ENCODE measurements at places on chromosomes 13 and 19.

DNA sequence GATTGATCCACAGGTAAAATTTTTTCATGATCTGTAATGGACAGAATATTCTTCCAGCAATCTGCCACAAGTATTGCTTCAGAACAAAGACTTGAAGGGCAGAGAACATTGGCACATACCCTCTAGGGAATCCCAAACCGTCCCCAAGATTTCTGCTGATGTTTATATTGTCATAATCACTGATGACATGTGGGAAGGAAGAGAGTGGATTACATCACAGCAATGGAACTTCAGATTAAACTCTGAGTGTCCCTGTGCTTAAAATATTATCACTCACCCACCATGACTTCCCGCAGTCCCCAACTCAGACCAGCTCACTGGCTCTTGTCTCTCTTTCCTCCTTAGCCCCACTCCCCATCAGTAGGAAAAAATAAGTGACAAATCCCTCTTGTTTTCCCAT lies 8.5 kb upstream of the TPT1 start:
- no peak for DNase-seq

- DNase-seq, result peak; percentile 18
Measured at GRCh38 chr19:4967738-4968461, 1.0 kb upstream of the KDM4B start.

- DNase-seq, result no peak
Measured at GRCh38 chr13:51923983-51924539, 62.3 kb downstream of the CCDC70 start.

DNA sequence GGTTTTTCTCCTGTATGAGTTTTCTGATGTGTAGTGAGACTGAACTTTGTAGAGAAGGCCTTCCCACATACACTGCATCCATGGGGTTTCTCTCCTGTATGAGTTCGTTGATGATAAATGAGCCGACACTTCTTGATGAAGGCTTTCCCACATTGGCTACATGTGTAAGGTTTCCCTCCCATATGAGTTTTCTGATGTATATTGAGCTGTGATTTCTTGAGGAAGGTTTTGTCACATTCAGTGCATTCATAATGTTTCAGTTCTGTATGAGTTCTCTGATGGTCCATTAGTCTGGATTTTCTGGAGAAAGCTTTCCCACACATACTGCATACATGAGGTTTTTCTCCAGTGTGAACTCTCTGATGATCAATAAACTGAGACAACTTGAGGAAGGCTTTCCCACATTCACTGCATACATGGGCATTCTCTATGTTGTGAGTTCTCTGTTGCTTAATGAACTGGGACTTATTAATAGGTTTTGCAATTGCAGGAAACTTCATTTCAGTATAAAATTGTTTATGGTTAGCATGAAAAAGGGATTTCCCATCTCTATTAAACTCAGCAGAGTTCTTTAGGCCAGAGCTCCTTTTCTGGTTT lies 7.5 kb upstream of the ZNF350 start:
- DNase-seq, result no peak

DNA sequence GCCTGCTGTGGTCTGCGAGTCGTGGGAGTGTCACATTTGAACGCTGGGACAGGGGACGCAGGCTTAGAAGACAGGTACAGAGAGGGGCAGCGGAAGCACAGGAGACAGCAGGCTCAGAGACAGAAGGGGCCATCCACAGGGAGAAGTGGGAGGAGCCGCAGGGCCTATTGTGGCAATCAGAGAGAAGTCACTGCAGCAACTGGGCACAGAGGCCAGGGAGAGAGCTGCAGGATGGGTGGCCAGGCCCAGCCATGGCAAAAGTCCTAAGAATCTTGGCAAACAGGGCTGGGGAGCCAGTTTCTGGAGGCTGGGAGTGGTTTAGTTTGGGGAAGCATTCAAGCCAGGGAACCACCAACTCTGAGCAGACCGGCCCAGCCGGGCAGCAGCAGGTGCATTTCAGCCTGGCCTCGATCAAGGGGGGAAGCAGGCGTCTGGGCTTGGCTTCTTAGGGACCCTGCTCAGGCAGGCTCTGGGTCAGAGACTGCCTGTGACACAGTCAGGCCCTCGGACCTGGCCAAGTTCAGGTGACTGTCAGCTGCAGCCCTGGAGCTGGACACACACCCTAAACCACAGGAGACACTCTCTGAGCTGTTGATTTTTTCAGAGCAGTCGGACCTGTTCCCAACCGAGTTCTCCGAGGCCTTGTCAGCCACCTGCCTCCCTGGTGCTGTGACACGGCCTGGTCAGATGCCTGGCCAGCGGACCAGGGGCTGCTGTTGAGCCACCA lies 11.8 kb downstream of the SH3GL1 start:
- no peak for DNase-seq

DNA sequence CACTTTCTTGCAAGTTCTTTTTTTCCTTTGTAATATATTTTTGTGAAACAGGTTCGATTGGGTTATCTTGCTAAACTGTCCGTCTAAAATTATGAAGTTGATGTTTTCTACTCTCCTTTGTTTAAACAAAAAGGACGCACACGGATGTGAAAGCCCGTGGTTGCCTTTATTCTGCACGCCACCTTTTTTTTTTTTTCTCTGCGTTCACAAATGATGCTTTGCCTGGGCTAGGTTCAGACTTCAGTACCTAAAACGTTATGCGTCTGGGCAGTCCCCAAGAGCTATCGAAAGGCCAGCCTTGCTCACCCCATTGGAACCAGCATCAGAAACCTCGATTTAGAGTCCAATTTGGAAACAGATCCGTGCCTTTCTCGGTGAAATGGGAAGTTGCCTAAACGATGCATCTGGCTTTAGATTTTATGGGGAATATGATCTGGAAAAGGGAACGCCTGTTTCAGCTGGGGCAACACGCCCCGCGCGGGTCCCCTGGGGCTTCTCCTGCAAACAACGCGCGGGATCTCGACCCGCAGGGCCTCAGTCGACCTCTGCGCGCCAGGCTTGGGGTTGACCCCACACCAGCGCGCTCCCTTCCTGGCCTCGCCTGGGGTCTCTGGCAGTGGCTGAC lies 113.9 kb downstream of the KCNRG start:
- DNase-seq, result no peak

DNA sequence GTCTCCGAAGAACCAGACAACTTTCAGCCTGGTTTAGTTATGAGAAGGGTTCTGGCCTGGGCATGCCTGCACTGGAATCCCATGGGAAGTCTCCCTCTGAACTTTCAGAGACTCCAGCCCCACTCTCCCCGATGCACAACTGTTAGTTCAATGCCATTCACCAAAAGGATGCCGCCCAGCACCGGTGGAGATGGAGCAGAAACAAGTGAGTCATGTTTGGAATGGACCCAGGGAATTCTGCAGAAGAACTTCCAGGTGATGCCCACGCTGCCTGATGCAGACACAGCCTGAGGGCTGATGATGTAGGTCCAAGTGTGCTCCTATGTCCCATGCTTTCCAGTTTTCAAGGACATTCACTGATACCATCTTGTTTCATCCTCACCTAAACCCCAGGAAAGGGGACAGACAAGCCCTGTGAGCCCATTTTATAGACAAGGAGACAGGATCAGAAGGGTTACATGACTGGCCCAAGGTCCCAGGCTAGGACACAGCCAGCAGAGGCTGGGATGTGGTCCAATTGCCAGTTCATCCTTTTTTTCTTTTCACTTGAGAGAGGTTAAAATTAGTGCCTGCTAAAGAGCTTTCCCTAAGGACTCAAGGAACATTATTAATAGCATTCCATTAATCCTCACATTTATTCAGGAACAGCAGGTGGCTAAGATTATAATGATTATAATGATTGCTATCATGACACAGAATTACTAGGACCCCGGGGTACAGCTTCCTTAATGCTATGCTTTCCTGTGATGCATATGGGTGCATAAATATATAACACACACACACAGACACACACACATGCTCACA lies 39.5 kb downstream of the SIAH3 start:
- DNase-seq, result no peak

- DNase-seq, result no peak
Measured at GRCh38 chr19:29499921-29500590, 25.7 kb upstream of the VSTM2B start.

DNA sequence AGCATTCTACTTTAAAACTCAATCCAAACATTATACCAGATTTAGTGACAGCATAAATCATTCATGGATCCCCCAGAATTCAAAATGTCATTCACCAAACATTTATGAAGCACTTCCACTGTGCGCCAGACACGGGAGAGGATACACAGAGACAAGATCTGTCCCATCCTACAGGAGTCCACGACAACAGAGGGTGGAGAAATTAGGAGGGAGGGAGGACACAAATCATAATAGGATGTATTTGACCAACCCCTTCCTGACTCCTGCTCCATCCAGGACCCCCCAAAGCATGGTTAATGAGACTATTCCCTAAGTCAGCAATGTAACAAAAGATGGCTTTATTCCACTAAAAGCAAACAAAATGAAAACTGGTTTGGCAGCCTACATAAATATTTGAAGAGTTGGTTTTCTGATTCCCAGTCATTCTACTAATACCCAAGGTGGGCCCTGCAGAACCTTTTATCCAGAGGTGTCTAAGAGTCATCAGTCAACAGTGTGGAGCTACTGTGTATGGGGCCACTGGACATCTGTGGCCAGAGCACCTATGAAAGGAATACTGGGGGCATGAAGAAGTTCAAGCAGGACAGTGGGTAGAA lies 62.8 kb upstream of the DOCK9 start:
- no peak for DNase-seq

- DNase-seq, result no peak
Measured at GRCh38 chr13:80166352-80166751, 174.6 kb downstream of the SPRY2 start.

DNA sequence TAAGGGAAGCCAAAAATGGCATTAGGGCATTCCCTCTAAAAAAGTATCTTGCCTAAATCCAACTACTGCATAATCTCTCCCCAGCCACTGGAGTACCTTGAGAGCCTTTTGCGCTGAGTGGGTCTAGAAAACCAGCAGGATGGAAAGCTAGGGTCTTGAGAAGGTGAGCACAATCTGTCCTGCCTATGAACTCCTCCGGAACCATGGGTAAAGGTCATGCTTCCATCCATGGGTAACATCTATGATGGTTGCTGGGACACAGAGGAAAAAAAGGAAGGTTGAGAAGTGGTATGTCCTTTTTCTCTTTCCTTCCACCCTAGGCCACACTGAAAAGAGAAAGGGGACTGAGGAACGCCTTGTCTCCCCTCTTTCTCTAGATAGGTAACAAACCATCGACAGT lies 52.4 kb downstream of the ZNF676 start:
- no peak for DNase-seq

- DNase-seq, result no peak
Measured at GRCh38 chr13:91017669-91018053, 329.8 kb upstream of the MIR17HG start.

DNA sequence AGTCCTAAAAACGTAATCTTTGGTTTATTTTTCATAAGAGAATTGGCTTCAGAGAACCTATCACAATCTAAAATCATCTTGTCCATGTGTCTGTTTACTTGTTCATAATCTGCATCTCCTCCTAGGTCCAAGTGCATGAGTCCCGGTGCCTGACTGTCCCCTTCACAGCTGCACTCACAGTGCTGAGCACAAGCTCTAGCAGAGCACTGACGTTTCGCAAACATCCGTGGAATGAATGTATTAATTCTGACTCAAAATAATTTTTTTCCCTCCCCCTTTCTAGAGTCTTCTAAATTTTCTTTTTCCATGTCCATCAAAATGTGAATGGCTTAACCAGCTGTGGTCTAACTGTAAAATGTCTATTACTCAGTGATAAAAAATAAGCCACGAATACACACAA lies 245.5 kb upstream of the TSHZ3 start:
- no peak for DNase-seq

GRCh38 chr19:33689868-33690267 lies 68.1 kb downstream of the CHST8 start:
- no peak for DNase-seq

GRCh38 chr13:98710521-98710920 lies 42.0 kb downstream of the SLC15A1 start:
- no peak for DNase-seq

- peak; percentile 48 for DNase-seq
Measured at GRCh38 chr13:49113526-49114286, 106.4 kb upstream of the MLNR start.

DNA sequence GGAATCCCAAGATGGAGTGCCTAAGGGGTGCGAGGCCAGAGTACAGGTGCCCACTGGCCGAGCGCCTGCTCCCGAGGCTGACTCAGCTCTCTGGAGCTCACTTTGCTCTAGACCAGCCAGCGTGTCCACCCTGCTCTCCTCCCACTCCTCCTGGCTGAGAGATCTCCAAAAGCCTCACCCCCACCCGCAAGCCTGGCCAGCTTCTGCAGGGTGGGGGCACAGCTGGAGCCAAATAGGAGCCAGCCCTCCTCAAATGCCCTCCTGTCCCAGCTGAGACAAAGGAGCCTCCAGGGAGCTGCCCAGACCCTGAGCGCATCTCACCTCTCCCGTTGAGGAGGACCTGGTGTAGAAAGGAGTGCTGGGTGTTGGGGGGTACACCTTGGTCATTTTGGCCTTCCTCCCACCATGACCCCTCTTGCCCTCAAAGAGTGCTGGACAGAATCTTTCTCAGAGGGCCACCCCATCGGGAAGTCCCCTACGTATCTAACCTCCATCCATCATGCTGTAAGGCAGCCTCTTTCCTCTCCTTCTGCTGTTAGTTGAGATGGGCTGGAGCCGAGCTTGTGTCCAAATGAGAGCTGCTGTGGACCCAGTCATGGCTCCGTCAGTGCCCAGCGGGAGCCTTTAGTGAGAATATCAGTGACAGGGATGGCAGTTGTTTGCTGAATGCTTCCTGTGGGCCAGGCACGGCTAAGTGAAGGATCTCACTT lies 123.9 kb upstream of the VSTM2B start:
- no peak for DNase-seq

DNA sequence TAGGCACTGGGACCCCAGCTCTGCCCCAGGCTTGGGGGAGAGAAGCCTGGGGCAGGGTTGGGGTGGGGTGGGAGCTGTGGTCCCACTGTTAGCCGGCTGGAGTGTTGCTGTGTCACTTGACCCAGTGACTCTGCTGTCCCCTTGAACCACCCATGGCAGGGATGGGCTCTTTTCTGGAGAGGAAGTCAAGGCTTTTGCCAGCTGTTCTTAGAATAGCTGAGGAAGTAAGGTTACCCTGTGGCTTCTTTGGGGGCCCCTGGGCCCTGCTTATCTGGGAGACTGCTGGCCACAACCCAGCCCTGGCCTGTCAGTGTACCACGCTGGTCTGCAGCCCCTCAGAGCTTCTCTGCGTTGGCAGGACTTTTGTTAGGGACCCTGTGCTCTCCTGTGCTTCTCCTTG lies 9.1 kb downstream of the PNPLA6 start:
- peak; percentile 82 for DNase-seq

DNA sequence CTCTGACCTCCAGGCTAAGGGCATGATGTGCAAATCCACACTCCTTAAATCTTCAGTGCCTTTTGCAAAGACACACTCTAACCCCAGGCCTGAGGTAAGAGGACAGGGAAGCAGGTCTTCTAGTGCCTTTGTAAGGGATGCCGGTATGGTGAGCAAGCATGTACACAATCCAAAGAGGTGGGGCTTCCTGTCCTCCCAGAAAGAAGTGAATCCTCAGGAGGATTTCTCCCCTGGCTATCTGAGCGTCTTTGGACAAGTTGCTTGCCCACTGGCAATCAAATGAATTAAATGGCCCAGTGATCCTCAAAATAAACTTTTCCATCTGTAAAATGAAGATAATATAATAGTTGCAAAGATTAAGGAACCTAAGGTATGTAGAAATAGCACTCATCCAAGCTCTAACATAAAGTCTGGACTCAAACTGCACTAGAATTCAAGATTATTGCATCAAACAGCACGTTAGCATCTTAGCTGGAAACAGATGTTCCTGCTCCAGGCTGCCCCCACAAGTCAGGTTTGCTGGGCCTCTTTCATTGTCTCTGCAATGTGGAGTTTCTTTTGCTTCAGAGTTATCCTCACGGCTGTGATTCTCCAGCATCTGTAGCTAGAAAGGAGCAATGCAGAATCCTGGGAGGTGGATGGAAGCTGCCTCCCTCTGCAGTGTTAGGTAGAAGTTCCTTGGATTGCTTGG lies 249.6 kb downstream of the TSHZ3 start:
- DNase-seq, result no peak
